Activated gamma-delta T cell (primary cell): ENCODE measurements at places on chromosomes 2 and 18.

DNA sequence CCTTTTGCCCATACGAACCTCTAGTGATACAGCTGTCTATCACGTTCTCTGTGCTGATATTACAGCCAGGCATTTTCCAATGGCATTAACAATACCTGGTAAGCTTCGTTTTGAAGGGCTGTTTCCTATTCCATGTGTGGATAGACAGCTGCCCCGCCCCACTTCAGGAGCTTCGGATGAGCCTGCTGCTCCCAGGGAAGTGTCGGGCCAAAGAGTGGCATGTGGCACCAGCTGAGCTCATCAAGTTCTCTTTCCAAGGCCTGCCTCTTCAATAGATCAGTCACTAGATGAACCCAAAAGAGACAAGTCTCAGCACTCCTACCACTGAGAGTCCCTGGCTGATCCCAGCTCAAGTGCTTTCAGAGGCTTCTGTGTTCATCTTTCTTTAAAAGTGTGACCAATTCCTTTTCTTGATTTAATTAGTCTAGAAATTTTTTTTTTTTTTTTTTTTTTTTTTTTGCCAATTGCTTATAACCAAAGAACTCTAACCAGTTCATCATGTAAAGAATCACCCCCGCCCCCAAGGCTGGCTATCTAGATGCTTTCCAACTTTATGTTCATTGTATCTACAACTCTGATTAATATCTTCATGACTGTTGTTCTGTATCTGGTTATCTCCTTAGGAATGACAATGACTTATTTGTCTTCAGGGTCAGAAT, 46.6 kb downstream of the HDAC4 start:
- DNase-seq: no peak

GRCh38 chr18:58180738-58181353, 136.8 kb downstream of the NEDD4L start:
- DNase-seq: no peak

- DNase-seq: no peak
Measured at GRCh38 chr2:59389240-59389639, 1148.1 kb upstream of the FANCL start.

DNA sequence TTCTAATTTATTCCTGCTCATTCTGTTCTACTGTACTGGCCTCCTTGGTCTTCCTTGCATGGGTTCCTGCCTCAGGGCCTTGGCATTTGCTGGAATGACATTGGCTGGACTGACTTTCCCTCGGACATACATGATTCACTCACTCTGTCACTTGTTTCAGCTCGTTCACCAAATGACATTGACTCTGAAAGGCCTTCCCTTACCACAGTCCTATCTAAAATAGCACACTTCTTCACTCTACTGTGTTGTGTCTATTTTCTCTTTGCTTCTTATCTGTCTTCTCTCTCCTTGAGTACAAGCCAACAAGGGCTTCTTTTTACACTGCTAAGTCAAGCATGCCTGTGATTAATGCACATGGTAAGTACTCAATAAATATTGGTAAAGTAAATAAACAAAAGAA, 65.6 kb downstream of the SCG2 start:
- DNase-seq: no peak

- no peak for DNase-seq
Measured at GRCh38 chr18:51137891-51138290, 59.6 kb downstream of the MEX3C start.

DNA sequence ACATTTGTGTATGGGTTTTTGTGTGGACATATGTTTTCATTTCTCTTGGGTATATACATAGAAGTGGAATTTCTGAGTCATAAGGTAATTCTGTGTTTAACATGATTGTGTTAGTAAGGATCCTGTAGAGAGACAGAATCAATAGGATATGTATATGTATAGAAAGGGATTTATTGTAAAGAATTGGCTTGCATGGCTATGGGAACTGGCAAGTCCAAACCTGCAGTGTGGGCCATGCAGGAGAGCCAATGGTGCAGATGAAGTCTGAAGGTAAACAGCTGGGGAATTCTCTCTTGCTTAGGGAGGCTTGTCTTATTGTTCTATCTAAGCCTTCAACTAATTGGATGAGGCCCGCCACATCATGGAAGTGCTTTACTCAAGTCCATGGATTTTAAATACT, 39.2 kb upstream of the IL1R2 start:
- no peak for DNase-seq

DNA sequence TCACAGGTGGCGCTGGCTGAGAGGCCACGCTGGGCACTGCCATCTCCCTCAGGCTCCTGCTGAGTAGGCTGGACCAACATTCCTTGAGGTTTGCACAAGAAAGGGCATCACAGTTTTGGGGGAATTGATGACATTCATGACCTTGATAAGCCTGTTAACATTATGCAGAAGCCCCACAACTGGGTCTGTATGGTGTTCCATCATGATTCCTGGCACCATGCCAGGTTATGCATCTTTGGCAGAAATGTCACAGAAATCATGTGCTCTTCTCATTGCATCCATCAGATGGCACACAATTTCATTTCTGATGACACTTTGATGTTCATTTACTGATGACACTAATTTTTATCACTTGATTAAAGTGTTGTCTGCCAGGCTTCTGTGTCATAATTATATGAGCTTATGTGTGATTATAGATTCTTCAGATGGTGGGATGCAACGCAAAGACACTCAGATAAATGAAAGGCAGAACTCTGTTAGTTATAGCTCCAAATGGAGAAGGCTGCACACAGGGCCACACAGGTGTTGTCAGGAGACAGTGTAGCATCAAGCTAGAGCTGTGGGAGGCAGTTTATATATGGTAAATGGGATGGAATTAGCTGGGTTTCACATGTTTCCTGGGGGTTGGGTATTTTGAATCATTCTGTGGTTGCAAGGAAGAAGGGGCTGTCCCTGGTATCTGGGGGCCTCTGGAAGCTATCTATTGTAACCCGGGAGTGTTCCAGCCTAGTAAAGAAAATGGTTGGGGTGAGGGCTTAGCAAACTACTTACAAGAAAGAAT, 191.3 kb downstream of the SLC39A10 start:
- no peak for DNase-seq

GRCh38 chr18:7926526-7926925, 359.4 kb downstream of the PTPRM start:
- no peak for DNase-seq

- DNase-seq: no peak
Measured at GRCh38 chr2:96913398-96914202, 43.7 kb upstream of the SEMA4C start.

- DNase-seq: no peak
Measured at GRCh38 chr18:48631851-48632250, 93.0 kb downstream of the CTIF start.

GRCh38 chr18:56921896-56922480, 224.9 kb upstream of the BOD1L2 start:
- DNase-seq: no peak

- DNase-seq: no peak
Measured at GRCh38 chr2:48755473-48755872, at the start of gene LHCGR. Gene LHCGR, minus strand, starts transcription at chr2:48755724. Its CDS starts 53 bp downstream, at chr2:48755671.

DNA sequence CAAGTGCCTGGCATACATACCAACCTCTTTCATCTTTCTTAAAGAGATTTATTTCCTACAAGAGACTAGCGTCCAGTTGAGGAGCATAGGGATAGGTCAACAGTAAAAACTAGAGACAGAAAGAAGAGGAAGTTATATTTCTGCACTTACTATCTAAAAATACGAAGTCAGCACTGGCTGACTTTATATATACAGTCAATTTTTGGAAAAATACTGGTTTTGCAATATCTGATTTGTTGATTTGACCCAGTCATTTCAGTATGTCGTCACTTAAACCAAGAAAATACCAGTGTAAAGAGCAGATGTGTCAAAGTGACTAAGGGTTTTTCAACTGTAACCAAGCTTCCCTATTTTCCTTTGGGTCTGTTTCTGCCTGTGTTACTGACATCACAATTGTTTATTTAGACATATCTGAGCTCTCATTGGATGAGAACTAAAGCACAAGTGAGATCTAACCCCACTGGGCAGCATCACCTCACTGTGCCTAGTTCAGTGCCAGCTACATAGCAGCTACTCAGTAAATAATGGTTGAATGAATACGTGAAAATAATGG, 23.0 kb downstream of the CYTIP start:
- no peak for DNase-seq

DNA sequence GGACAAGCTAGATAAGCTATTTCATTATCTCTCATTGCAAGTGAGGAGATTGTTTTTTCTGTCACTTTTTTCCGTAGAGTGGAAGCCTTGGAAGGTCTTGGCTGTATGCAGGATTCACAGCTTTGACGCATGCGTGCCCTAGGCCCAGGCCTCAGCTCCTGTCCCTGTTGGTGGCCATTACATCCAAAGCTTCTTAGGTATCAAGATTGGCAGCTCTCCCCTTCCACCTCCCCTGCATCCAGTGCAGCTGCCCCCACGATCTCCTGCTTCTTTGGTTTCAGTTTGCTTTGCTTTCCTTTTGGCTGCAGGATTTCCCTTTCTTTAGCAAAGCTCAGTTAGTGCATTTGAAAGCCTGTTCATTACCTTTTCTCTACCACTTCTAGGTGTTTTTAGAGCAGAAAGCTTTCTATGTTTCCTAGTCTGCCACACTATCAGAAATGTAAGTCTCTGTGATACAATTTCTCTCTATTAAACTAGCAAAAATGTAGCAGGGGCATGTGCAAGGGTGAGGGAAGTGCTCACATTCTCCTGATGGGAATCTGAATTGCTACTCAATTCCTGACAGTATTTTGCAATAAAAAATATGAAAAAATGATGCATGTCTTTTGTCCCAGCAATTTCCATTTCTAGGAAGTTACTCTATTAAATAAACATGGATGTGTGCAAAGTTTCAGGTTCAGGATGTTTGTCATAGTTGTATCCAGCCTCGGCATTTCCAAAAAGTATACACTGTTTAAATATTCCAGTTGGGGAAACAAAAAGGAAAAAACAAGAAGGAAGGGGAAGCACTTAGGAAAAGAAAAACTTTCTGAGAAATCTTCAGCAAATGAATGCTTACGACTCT, 91.2 kb downstream of the LIPG start:
- DNase-seq: no peak

DNA sequence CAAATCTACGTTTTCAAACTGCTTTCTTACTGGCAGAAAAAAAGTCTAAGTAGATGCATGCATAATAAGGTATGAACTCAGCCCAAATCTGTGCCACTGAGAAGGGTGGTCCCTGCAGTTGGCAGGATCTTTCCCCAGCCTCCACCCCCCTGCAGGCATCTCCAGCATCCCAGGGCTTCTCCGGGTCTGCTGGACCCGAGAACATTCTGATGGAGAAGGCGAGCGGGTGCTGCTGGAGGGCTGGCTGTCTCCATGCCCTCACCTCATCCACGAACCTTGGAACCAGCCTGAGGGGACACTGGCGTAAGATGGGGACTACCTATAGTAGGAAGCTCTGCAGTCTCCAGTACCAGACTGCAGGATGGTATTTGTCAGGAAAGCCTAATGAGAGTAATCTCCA, 198.9 kb downstream of the HDAC4 start:
- DNase-seq: no peak

GRCh38 chr18:21602299-21602587, 1.7 kb upstream of the ESCO1 start:
- no peak for DNase-seq

- no peak for DNase-seq
Measured at GRCh38 chr2:70936979-70937811, 1.5 kb downstream of the ATP6V1B1 start.

GRCh38 chr2:239277401-239278085, 123.3 kb downstream of the HDAC4 start:
- DNase-seq: no peak

GRCh38 chr2:118202707-118203303, 114.5 kb downstream of the INSIG2 start:
- DNase-seq: no peak

GRCh38 chr2:102304711-102305611, 6.4 kb upstream of the IL1RL1 start:
- DNase-seq: no peak

DNA sequence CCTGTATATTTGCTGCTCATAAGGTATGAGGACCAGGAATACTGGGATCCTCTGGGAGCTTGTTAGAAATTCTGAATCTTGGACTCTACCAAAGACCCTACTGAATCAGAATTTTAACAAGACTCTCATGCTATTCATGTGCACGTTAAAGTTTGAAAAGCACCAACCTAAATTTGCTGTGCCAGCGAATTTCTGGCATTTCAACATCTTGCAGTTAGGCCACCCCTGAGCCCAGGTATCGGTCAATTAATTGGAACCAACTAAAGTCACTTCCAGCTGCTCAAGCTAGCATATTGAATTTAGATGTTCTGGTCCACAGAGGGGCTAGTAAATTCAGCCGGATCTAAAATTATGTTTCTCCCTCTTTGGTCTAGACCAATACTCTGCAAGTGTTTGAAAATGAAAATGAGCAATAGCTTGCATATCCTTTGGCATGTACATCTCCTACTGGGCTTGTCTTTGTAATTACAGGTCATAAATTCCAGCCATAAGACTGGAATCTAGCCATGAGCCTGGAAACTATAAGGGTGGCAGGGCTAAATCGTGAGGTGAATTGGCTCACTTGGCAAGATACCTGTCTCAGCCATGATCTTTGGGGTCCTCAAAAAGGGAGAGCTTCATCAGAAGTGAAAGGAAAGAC, 72.4 kb downstream of the SKA1 start:
- DNase-seq: no peak

- no peak for DNase-seq
Measured at GRCh38 chr18:59478591-59478990, 119.5 kb upstream of the LMAN1 start.

DNA sequence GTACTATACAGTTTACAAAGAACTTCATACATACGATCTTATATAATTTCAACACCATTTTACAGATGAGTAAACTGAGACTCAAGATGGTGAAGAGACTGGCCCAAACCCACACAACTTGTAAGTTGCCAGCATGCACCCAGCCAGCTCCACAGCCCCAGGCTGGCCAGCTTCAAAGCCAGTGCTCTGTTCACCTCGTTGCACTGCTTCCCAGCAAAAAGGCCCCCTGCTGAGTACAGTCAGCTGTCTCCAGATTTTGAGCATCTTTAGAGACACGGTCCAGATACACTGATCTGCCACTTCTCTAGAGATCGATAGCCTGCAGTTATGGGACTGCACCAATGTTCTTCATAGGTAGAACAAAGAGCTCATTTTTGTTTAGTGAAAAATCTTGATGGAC, 257.2 kb upstream of the CHAC2 start:
- DNase-seq: no peak

DNA sequence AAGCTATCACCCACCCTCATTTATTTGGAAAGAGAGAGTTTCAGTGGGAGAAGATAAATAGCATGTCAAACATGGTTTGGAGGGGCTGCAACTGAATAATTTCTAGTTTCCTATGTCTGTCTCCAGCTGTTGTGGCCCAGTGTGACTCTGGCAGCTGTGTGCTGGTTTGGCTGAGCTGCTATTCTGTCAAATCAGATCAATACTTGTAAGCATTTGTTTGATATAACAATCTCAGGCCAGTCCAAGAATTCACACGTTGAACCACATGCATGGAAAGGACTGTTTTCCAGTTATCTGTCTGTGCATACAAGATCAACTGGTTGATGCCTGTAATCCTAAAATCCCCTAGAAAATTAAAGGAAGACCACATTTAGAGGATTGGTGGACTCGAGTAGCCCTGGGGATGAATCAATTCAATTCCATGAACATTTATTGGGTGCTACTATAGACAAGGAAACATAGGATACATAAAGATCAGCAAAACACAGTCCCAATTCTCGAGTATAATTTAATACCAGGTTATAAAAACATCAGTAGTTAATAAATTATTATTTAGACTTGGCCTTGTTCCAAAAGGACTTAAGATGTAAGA, 209.0 kb upstream of the PARD3B start:
- no peak for DNase-seq

- no peak for DNase-seq
Measured at GRCh38 chr18:44195394-44196140, 485.1 kb upstream of the SETBP1 start.

- DNase-seq: no peak
Measured at GRCh38 chr2:16614314-16614860, 51.2 kb downstream of the CYRIA start.
